ENCODE measurements at places on chromosomes 5 and 9. TPM values are rescaled to one million over a fixed set of nuclear protein-coding genes. Genes with fewer than 3 reads are reported as not detected.
A peak's percentile ranks its signal among the peaks of the same experiment; 100 is the strongest.

AK8 gene
- 0.24 TPM for total RNA-seq

DNA sequence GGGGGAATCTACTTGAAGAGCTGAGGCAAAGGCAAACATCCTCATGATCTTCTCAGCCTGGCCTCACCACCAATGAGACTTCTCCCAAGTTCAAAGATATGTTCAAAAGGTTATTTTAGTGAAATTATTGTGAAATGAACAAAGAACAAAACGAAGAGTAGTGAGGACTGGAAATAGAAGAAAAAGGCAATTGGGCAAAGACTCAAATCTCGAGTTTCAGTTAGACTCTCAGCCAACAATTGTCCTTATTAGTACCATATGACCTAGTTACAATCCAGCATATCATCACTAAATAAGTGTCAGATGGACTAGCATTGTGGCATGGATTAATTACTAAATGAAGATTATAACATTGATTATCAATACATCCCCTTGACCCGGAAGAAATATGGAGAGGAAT lies 9.0 kb downstream of the ZNF474 start:
- H3K4me3 ChIP-seq = no peak overlapping the region
- no peaks in the 10 kb centered on the region for H3K36me3 ChIP-seq
- H3K4me1 ChIP-seq = peaks cover 15% of the 10 kb centered on the region
- DNase-seq = no peak
- no peaks in the 10 kb centered on the region for H3K27me3 ChIP-seq

DNA sequence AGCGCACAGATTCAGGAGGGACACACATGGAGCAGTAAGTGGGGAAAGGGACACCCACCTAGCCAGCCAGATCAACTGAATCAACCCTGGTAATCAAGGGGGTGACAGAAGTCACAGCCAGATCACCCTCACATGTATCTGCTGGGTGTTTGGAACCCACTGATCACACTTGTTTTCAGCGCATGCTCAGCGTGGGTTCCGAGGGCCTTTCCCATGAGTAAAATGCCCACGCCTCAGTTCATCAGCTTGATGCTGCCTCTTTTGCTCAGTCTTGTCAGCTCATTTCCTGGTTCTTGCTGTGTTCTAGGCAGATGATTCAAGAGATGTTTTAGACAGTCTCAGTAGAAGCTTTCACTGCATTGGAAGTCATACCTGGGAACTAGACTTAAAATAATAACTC lies 123.2 kb upstream of the SLC30A5 start:
- peaks cover 3% of the 10 kb centered on the region for H3K36me3 ChIP-seq
- no peaks in the 10 kb centered on the region for H3K4me1 ChIP-seq
- H3K4me3 ChIP-seq = no peak overlapping the region
- no peak overlapping the region for H3K27ac ChIP-seq

DNA sequence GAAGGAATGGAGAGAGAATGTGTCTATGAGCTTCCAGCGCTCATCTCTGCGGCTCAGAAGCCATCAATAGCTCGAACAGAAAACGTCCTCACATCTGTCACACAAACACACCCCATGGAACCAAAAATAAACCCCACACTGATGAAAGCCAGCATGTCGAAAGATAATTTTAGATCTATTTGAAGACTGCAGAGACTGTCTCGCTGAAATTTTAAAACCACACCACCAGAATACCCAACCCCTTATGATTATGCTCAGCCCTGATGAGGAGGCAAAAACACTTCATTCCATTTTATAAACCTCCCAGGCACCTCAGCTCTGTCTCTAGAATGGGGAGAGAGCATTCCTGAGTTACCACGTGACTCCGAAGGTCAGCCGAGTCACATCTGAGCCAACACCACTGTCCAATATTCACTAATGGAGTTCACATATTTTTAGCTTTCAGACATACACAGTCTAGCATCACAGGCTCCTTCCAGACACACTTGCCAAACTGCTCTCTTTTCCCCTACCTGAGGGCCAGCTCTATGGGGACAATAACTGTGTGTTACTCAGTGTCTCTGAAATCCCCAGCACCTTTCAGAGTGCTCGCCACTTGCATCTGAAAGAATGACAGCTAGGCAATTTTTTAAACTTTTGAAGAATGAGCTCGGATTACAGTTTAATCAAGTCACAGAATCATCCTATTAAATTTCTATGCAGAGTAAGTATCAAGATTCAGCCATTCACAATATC lies 63.2 kb downstream of the SERINC5 start:
- peaks cover 92% of the 10 kb centered on the region for H3K4me1 ChIP-seq
- peak overlapping the region; percentile 95 for H3K27ac ChIP-seq
- H3K27me3 ChIP-seq = no peaks in the 10 kb centered on the region
- peaks cover 9% of the 10 kb centered on the region for H3K36me3 ChIP-seq
- no peak for DNase-seq
- peak overlapping the region; percentile 84 for H3K4me3 ChIP-seq

GRCh38 chr9:35660966-35661415 lies 2.9 kb downstream of the CCDC107 start:
- H3K4me3 ChIP-seq = no peak overlapping the region
- H3K4me1 ChIP-seq = peaks cover 90% of the 10 kb centered on the region
- DNase-seq = no peak
- peaks cover 4% of the 10 kb centered on the region for H3K27me3 ChIP-seq

DNA sequence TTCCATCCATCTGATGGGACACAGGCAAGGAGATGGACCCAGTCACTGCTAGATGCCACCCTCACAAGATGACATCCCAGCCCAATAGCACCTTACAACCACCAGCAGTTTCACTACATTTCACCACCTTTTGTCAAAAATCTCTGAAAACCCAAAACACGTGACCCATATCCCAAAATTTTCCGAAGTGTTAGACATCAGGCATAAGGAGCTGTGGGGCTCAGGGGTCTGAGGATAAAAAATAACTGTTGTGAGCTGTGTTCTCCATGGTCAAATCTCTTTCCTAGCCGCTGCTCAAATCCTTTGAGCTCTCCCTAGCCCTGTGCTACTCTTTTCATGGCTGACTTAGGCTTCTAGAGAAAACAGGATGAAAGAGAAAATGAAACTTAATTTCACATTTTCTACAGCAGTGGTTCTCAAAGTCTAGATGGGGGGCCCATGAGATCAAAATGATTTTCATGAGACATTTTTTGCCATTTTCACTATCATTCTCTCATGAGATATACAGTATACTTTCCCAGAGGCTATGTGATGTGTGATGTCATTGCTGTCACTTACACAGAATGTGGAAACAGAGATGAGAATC lies 40.7 kb downstream of the TIMD4 start:
- H3K4me3 ChIP-seq = peak overlapping the region; percentile 75
- no peak for DNase-seq
